Chondrocyte (in vitro differentiated cells): ENCODE measurements at places on chromosomes 16 and 17. TPM values are rescaled to one million over a fixed set of nuclear protein-coding genes. Genes with fewer than 3 reads are reported as not detected.

IL17C gene
- not detected in 3 replicates for total RNA-seq

CHAD gene
- 0.12 TPM in 1 of 3 replicates, not detected in the others for total RNA-seq

ABCC6 gene
- total RNA-seq = 0.99 to 2.7 TPM (median 1.5 TPM) in 3 replicates

CENPT gene
- total RNA-seq = 50.5 to 58.3 TPM (median 52.8 TPM) in 3 replicates

PDE6G gene
- total RNA-seq = not detected in 3 replicates
